ENCODE measurements at places on chromosomes 1 and 21.
A peak's percentile ranks its signal among the peaks of the same experiment; 100 is the strongest.

GRCh38 chr1:153386500-153386901, 4.4 kb downstream of the S100A8 start:
- DNase-seq = no peak

DNA sequence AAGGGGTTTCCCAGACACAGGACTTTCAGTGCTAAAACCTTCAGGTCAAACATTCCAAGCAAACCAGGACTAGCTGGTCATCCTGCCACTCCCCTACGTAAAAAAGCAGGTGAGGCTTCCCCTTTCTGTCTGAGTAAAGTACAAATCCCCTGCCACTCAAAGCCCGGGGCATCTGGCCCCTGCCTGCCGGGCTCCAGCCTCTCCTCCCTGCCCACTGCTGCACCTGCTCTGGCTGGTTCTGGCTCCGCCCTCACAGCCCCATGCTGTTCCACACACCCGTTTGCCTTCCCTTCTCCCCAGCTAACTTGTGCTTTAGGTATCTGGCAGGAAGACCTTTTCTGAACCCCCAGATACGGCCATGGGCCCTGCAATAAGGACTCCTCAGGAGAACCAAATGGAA, 23.3 kb upstream of the S100A7 start:
- DNase-seq = no peak

DNA sequence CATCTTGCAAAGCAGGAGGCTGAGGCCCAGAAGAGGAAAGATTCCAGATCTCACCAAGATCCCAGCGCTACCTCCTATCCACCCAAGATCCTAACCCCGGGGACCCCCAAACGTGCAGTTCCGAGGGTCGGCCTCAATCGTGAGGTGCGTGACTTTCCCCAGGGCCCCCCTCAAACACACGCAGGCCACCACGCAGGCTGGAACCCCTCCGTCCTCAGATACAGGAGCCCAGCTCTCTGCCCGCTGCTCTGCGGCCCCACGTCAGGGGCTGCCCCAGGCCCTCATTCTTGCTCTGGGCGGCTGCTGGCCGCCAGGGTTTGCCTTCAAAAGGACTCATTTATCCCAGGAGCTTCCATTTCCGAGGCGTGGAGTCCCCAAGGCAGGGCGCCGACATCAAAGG, 39.9 kb downstream of the KRTAP10-1 start:
- no peak for DNase-seq

GRCh38 chr1:59393211-59394180, 96.6 kb downstream of the FGGY start:
- no peak for DNase-seq

DNA sequence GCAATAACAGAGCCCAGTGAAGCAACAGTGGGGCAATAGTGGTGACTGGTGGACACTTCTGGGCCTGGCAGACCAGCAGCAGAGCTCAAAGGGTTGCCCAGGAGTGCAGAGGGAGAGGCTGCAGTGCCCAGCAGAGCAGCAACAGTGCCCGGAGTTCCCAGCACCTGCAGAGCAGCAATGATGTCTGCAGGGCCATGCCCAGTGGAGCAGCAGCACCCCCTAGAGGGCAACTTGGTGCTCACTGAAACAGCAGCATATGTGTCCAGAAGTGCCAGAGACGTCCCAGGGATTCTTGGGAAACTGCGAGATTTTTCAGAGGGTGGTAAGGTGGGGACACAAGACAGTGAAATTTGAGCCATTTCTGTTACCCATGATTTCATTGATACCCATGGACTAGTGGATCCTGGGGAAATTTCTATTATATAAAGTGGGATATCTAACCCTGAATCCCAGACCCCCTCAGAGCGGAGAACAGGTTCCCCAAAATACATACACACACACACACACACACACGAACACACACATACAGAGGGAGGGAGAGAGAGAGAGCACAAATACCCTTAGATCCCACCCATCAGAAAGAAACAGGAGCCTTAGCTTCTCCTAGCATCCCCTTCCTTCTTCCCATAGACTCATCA, 156.9 kb upstream of the GJB5 start:
- DNase-seq = peak; percentile 28

DNA sequence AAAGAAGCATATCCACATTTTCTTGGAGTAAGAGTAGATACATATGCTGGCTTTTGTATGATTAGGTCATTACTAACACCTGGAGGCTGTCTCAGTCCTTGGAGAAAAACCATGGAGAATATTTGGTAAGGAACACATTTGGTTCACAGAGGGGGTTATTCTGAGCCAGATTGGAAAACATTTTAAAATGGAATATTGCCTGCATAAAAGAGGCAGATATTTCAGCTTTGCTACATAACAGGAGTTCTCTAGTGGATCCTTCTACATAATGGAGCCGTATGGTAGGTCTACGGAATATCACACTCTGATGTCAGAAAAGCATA, 415.1 kb downstream of the ADGRL2 start:
- no peak for DNase-seq

GRCh38 chr1:220878191-220879075, 810 bp upstream of the HLX start:
- no peak for DNase-seq

- no peak for DNase-seq
Observed at GRCh38 chr21:14454016-14455009, 71.4 kb upstream of the HSPA13 start.

GRCh38 chr1:147613506-147613905, 56.8 kb downstream of the ACP6 start:
- DNase-seq = no peak

GRCh38 chr1:115507901-115508300, 133.9 kb upstream of the VANGL1 start:
- no peak for DNase-seq

DNA sequence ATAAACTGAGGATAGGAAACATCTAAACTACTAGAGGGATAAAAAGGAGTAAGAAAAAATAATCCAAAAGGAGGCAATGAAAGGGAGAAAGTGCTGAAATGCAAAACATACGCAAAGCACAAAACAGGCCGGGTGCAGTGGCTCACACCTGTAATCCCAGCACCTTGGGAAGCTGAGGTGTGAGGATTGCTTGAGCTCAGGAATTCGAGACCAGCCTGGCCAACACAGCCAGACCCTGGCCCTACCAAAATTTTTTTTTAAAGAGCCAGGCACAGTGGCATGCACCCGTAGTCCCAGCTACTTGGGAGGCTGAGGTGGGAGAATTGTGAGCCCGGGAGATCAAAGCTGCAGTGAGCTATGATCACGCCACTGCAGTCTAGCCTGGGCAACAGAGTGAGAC, 10.5 kb downstream of the SPOCD1 start:
- DNase-seq = no peak

DNA sequence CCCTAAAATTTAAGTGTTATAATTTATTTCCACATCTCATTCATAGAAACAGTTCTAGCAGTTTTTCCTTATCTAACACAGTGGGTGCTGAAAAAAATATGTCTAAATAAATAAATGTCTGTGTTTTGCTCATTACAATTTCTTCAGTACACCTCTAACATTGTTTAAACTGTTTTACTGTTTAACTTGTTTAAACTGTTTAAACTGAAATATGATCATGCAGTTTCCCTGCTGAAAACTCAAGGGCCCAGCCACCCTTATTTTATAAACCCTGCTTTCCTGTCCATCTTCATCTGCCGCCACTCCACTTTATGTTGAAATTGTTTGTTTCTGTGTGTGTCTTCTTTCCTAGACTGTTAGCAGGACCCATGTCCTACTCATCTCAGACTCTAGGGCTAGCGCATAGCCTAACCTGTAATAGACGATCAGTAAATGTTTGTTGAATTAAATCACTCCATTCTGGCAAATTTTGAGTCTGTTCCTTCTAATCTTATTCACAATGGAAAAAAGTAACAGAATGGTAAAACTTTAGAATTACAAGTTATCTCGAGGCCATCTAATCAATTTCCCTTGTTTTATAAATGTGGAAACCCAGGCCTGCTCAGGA, 9.4 kb upstream of the PIK3C2B start:
- no peak for DNase-seq

- peak; percentile 90 for DNase-seq
Observed at GRCh38 chr1:171485375-171486047, at the start of gene PRRC2C. Gene PRRC2C, plus strand, starts transcription at chr1:171485530. Its CDS starts 26,559 bp downstream, at chr1:171512089.

- no peak for DNase-seq
Observed at GRCh38 chr1:150093805-150094204, 26.2 kb downstream of the VPS45 start.

DNA sequence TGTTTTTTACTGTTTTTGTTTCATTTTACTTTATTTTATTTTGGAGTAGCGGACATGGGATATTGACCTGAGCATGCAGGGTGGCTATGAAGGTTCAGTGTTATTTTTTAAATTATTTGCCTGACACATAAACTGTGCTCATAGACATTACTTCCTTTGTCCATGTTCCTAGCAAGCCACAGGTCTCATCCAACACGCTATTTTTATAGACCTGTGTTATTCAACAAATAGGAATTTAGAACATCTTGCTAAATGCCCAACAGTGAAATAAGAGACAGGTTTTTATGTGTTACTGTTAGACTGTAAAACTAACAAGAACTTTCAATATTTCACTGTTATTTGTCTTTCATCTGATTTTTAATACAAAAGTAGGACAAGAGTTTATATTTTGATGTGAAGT, 756.4 kb downstream of the KCNT2 start:
- no peak for DNase-seq

GRCh38 chr21:43739621-43740435, 20.9 kb downstream of the PDXK start:
- DNase-seq = no peak

DNA sequence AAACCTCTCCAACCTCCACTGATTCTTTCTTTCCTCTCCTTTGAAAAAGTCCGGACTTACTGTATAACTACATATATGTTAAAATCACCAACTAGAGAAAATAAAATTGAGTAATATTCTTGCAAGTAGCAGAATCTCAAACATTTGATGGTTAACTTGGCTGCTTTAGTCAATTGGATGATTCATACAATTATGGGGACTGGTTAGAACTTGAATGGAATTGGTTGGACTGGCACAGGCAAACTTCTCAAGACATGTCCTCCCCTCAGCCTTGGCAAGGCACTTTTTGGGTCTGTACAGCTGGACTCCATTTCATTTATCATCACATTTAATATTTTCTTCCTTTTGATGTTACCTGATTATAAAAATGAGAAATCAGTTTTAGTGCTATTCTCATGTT, 6.5 kb downstream of the WLS start:
- no peak for DNase-seq

DNA sequence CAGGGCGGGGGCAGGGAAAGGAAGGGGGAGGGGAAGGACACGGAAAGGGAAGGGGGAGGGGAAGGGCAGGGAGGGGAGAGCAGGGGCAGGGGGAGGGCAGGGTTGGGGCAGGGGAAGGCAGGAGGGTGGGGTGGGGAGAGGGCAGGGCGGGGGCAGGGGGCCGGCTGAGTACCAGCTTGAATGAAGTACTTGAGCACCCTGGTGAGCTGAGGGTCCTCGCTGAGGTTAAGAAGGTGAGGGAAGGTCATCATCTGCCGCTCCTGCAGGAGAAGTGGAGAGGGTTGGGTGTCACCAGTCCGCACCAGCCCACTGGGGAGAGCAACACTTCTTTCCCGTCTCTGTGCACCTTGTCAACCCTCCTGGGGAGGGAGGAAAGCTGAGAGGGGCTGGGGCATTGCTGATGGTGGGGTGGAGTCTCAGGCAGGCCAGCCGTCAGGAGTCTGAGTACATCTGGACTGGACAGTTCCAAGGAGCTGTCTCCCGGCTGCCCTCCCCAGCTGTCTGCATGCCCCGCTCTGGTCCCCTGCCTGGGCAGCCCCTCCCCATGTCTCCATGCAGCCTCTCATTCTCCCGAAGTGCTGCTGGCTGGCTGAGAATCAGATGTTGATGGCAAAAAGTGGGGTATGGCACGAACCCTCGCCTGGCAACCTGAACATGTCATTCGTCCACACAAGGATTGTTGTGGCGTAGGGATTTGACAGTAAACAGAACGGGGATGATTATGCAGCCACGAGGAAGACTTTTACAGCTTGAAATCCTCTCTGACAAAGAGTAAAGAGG, 70.0 kb downstream of the SCCPDH start:
- no peak for DNase-seq

DNA sequence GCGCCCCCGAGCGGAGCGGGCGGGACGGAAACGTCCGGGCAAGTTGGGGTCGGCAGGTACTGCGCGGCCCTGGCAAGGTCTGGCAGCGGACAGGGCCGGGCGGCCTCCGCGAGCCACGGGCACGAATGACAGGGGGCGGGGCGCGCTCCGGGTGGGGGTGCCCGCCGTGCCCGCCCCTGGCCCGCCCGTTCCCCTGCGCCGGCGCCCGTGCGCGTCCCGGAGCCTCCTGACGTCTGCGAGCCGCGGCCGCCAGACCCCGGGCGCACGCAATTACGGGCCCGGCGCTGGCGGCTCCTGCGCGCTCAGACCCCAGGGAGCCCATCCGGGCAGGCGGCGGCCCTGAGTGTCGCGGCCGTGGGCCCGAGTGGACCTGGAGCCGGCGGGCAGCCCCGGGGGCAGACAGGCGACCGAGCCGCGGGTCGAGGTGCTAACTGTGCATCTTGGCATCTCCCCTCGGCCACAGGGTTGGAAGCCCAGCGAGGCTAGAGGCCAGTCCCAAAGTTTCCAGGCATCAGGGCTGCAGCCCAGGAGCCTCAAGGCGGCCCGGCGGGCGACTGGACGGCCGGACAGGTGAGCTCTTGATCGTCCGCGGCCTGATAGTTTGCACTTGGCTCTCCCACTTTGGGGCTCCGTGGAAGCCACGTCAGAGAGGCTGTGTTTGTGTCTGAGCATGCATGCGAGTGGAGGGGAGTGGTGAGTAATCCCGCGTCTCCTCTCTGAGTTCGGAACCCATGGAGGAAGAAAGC, 918 bp downstream of the MIB2 start:
- DNase-seq = no peak

DNA sequence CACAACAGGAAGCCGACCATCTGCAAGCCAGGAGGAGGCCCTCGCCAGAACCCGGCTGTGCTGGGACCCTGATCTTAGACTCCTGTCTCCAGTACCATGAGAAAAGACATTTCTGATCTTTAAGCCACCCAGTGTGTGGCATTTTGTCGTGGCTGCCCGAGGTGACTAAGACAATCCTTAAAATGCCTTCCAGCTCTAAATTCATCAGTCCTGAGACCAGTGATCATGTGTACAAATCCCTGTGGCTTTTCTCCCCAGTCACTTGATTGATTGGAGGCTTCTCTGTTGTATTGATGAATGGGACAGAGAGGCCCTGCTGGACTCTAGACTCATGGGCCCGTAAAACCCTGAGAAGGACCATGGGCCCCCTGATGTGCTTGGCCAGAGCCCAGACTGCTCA, 36.1 kb downstream of the B3GALT5 start:
- DNase-seq = no peak

DNA sequence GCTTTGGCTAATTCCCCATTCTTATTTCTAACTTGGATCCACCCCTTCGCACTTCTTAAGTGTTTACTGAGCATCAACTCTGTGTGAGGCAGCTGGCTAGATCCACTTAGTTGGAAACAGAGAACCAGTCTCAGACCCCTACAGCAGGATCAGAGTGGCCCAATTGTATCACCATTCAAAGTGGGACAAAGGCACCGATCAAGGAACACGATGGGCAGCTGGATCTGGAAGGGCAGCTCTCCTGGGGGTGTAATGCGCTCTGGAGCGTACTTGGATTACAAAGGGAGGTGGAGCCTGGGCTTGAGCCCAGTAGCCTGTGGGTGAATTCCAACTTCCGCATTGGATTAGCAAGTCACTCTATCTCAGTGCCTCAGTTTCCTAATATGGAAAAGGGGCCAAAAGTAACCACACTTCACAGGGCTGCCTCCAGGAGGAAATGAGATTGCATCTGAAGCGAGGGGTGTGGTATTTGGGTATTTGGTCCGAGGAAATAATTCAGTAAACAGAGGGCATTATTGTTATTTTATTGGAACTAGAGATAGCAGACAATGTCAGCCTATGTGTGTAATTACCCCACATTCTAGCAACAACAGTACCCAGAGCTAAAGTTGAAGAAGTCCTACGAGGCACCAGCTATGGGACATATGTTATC, 11.9 kb downstream of the ECE1 start:
- no peak for DNase-seq

All from stimulated activated CD4-positive, alpha-beta T cell treated with anti-CD3 and anti-CD28 coated beads, Interleukin-12 subunit alpha, Interleukin-12 subunit beta, amount 100 ng/mL, for 48 hours (primary cell).